ENCODE measurements at places on chromosomes 2 and 18.

DNA sequence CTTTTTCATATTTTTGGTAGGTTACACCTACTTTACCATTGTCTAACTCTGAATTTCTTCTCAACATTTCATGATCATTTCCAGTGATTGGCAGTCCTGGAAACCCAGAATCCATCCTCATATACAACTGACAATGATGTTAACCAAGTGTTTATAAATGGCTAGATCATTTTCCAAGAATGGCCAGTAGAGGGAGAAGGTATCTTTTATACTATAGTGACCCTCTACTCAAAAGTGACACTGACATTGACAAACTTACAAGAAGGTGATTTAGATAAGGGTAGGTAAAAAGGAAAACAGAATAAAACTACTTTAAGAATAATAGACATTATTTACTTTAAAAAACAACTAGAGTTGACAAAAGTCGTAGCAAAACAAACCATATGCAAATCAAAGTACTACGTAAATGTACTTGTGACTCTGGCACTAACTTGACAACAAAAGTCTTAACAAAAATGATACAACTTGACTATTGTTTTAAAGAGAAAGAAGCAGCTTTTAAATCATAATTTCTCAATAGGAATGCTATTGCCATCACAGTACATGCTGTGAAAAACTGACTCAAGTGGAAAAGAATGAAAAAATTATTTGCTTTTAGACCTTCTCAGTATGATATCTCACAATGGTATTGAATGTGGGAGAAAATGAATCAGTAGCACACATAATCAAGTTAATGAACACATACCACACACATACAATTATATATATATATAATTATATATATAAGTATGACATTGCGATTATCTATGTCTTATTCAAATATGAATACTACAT, 76.6 kb upstream of the GRB14 start:
- DNase-seq = no peak

DNA sequence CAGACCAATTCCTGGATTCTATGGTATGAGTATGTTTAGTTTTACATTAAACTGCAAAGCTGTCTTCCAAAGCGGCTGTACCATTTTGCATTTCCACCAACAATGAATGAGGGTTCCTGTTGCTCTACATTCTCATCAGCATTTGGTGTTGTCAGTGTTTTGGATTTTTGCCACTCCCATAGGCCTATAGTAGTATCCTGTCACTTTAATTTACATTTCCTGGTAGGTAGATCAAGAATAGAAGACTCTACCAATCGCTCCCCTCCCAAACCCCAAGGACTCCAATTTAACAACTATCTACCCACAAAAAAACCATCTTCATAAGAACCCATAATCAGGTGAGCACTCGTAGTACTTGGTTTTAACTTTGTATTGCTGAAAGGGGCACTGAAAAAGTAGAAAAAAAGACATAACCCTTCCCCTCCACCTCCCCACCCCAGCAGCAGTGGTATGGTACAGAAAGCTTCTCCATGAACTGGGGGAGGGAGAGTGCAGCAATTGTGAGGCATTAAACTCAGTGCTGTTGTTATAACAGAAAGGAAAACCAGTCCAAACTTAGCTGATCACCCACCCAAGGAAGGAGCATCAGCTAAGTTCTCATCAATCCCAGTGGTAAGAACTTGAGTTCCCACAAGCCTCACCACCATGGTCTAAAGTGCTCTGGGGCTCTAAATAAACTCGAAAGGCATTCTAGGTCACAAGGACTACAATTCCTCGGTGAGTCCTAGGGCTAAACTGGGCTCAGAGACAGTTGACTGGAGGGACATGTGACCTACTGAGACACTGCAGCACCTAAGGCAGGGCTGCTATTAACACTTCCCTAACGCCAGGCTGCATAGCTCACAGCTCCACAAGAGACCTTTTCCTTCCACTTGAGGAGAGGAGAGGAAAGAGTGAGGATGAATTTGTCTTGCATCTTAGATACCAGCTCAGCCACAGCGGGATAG, 35.5 kb upstream of the CYTIP start:
- DNase-seq = no peak

GRCh38 chr2:199926806-199927205, 15.7 kb downstream of the C2orf69 start:
- DNase-seq = no peak

- no peak for DNase-seq
These were observed 101.8 kb downstream of the MRPS9 start for GRCh38 chr2:105139556-105140239.

DNA sequence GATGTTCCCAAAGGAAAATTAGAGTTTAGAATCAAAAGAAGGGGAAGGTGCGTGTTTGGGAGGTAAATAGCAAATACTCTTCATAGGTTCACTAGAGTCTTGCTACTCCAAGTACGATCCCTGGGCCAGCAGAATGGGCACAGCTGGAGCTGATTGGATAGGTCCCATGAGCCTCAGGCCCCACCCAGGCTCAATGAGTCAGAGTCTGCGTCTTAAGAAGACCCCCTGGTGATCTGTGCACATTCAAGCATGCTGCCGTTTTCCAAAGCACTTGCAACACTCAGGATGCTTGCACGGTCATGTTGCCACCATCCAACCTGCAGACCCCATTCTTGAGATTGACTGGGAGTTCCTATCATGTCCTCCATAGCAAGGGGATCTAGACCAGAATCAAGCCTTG, 40.5 kb downstream of the ABCG8 start:
- DNase-seq = no peak

DNA sequence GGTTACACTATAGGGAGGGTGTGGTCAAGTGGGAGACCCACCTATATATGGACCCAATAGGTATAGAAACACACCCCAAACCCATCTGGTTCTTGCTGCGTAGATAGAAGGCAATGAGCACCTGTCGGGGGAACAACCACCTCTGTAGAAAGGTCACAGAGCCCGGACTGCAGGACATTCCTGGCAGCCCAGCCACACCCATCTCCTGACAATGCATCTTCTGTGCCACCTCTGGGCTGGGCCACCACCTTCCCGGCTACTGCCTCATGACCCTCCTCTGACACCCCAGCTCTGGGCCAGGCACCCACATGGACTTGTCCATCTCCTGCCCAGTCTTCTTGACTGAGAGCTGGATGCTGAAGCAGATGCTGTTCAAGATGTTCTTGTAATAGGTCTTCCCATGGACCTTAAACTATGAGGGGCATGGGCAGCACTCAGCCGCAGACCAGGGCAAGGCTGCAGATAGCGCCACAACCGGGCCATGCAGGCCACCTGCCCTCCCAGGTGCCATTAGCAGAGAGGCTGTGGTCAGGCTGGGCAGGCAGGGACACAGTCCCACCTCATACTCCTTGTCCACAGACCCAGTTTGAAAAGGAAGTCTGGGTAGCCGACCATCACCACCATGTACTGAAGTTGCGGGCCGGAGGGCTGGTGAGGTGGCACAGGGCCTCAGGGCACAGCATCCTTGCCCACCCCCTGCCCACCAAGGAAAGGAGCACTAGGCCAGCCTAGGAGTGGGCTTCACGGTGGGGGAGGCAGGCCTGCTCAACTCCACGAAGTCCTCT, 9.3 kb downstream of the ALPG start:
- no peak for DNase-seq
